ENCODE measurements at places on chromosomes 7 and 10. TPM values are rescaled to one million over a fixed set of nuclear protein-coding genes. Genes with fewer than 3 reads are reported as not detected.

DNA sequence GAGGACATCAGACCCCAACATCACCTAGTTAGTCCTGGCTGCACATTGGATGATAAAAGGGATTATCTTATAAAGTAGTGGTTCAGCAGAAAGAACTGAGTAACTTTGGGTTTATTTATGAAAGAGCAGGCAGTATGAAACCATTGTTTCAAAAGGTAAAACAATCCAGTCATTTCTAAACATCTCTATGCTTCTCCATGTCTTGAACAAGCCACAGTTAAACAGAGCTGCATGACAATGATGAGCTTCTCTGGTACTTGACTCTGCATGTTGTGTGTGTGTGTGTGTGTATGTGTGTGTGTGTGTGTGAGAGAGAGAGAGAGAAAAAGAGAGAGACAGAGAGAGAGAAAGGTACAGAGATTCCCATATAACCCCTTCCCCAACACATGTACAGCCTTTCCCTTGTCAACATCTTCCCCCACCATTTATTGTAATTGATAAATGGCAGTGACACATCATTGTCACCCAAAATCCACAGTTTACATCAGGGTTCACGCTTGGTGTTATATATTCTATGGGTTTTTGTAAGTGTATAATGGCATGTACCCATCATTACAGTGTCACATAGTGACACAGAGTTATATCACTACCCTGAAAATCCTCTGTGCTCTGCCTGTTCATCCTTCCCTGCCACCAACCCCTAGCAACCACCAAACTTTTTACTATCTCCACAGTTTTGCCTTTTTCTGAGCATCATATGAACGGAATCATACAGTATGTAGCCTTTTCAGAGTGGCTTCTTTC lies 32.8 kb upstream of the SLC18A3 start:
- no peak for DNase-seq

DNA sequence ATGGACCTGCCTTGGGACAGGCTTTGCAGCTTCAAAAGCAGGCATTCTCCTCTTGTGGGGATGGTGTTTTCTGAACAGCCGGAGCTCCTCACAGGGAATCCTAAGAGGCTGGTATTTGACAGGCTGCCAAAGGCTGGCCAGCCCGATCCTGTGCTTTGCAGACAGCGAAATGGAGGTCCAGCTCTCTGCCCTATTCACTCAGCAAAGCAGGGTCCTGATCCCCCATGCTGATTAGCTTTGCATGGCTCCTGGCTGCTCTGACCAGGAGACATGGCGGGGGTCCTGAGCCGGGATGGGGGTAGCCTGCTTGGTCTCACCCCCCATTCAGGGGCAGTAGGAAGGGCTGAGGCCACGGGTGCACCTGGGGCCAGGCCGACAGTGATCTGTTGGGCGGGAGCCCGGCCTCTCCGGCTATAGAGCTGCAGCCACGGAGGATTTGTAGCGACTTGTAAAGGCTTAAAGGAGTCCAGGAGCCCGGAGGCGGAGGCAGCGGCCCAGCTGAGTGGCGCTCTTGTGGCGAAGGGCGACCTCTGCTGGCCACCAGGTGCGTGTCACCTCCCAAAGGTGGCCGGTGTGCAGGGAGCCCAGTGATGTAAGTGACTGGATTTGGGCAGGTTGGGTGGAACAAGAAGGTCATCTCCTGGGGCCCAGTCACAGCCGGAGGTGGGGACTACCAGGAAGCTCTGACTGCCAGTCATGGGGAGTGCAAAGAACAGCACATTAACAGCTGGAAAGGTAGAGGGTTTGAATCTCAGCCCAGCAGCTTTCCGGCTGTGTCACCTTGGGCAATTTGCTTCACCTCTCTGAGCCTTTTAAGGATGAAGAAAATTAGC lies 126.5 kb downstream of the ZMIZ1 start:
- DNase-seq: peak; percentile 80

Gene FRAT1
- 25.3 TPM for total RNA-seq

DNA sequence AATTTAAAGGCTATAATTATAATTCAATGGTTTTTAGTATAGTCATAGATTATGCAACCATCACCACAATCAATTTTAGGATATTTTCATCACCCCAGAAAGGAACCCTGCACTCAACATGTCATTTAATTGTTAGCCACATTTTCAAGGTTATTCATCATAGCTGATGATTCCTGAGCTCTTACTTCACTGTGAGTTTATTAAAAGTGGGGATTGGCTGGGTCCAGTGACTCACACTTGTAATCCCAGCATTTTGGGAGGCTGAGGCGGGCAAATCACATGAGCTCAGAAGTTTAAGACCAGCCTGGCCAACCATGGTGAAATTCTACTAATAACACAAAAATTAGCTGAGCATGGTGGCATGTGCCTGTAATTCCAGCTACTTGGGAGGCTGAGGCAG lies 787 bp downstream of the CCL26 start:
- DNase-seq: no peak

GRCh38 chr7:148021507-148022045 lies 569.0 kb upstream of the C7orf33 start:
- no peak for DNase-seq

GRCh38 chr7:42511027-42511426 lies 274.0 kb upstream of the GLI3 start:
- DNase-seq: no peak

GRCh38 chr7:85306115-85306514 lies 119.3 kb upstream of the SEMA3D start:
- no peak for DNase-seq

GRCh38 chr10:62069452-62070178 lies 168.1 kb downstream of the ARID5B start:
- no peak for DNase-seq

Gene SLC16A12
- not detected for total RNA-seq

Gene NME8
- not detected for total RNA-seq

- DNase-seq: peak; percentile 91
These were observed 445 bp downstream of the REEP3 start for GRCh38 chr10:63521416-63522276.

Gene ACBD7
- total RNA-seq: 1.3 TPM

GRCh38 chr7:127250312-127251035 lies 2.3 kb downstream of the GRM8 start:
- DNase-seq: peak; percentile 4

DNA sequence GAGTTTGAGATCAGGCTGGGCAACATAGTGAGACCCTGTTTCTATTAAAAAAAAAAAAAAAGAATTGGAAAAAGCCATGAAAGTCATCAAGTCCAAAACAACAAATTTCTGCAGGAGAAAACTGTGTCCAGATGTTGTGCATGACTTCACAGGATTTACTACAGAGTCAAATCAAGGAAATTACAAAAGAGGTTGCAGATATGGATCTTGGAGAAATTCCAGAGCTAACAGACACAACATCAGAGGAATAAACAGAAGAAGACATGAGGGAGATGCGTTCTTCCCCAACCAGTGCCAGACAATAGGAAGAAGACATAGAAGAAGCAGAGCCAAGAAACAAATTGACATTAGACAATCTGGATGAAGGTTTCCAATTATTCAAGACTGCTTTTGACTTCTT lies 24.3 kb upstream of the KCNIP2 start:
- DNase-seq: no peak

- DNase-seq: no peak
These were observed 70.2 kb upstream of the FGFR2 start for GRCh38 chr10:121668314-121669027.

- DNase-seq: no peak
These were observed 423.2 kb downstream of the IPMK start for GRCh38 chr10:57844387-57844998.

Gene MYH16
- total RNA-seq: not detected

GRCh38 chr7:157657741-157658740 lies 321.2 kb downstream of the DNAJB6 start:
- no peak for DNase-seq

- no peak for DNase-seq
These were observed 160.5 kb downstream of the BAMBI start for GRCh38 chr10:28837613-28838390.

Measured in B cell (primary cell).